ENCODE measurements at places on chromosomes 16 and 17.

DNA sequence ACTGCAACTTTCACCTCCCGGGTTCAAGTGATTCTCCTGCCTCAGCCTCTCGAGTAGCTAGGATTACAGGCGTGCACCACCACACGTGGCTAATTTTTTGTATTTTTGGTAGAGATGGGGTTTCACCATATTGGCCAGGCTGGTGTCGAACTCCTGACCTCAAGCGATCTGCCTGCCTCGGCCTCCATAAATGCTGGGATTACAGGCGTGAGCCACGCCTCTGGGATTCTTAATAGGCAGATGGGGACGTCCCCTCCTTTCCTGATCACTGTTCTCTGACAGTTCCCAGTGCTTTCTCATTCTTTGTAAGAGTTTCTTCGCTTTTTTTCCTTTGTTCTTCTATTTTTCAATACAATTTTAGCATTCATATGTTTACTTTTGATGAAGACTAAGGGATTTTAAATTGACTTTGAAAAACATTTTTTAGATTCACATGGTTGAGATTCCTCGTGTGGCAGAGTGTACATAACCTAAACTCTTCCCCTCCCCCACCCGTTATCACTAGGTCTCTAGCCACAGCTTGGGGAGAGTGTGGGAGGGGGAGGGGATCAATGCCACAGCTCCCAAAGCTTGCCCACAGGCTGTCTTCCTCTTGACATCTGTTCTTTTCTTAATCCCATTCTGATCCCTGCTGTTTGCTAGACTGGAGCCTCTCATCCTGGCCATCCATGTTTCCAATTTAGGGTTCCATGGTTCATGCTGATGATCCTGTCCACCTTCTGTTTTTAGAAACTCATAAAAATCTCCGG is 11.0 kb downstream of the ADORA2B start:
- DNase-seq, result no peak

- no peak for DNase-seq
Observed at GRCh38 chr16:66240631-66241395, 125.7 kb upstream of the CDH5 start.

- peak; percentile 33 for DNase-seq
Observed at GRCh38 chr17:35795007-35795870, at the start of gene MMP28. TSS of gene MMP28 (minus strand) at chr17:35795641. CDS start at chr17:35795377, 264 bp downstream.

DNA sequence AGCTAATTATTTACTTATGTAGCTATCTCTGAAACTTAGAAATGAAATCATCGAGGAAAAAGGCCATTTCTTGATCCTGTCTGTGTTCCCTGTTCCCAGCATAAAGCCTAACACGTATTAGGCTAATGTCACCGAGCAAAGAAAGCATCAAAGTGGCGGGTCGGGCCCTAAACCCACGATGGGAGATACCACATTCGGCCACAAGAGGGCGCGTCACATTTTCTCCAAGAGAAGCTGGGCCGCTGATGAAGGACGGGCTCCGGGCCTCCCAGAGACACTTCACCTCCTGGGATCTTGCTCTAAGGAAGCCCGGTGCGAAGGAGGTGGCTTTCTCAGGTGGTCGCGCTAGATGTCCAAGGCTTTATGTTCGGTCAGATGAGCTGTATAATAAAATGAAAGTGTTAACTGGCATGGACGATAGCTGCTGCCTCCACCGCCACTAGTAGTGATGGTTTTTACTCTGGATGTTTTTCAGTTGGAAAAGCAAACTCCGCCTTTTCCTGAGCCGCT is 853 bp upstream of the PDK2 start:
- DNase-seq, result peak; percentile 74

GRCh38 chr16:11576427-11577289 is 10.1 kb downstream of the LITAF start:
- no peak for DNase-seq

DNA sequence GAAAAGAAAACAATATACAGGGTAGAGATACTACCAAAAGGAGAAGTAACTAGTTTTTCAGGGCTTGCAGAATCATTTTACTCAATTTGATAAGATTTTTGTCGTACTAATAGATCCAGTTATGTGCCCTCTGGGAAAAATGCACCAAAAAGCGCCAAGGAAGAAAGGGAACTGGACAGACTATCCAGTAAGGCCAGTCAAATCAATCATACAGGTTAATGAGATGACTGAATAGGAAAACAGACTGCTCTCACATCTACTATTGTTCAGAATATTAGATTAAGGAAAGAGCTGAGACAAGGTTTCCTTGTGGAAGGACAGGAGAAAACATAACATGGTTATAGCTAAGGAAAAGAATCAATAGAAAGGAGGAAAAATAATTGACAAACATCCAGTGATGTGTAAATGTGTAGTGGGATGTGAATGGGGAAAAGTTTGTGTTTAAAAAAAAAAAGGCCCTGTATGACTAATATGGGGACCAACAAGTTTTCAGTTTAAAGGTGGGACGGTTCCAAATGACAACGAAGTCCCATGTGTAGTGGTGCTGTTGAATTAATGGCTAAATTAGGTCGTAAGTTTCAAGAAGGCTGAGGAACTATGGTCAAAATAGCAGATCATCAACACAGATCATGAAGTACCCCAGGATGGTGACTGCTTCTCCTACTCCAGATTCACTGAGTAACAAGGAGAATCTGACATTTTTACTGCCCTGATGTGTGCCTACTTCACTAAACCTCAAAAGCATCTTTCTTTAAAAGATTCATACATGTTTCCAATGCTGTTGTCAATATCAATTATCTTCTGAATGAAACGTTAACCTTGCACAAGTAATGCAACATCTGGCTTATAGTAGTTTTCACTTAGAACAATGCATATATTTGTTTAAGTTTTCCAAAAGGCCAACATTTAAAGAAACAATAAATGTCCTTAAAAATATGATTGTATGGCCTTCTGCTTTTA is 40.7 kb downstream of the BRIP1 start:
- DNase-seq, result no peak

- no peak for DNase-seq
Observed at GRCh38 chr17:68390888-68391545, 66.3 kb downstream of the WIPI1 start.

DNA sequence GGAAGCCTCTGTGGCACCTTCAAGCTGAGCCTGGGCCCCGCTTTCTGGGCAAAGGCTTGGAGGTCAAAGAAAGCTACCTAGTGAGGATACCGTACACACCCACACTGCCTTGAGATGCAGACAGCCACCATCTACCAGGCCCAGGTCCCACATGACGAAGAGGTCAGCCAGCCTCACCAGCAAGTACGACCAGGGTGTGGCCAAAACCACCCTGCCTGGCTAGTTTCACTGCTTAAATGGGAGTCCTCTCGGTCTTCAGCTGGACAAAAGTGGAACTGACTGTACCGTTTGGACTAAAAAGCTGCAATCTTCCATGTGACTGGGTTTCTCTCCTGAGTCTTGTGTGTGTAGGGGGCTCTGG is 21.6 kb downstream of the VASN start:
- no peak for DNase-seq

GRCh38 chr17:78434455-78435329 is 56.2 kb downstream of the PGS1 start:
- DNase-seq, result no peak

- no peak for DNase-seq
Observed at GRCh38 chr17:49108318-49108717, 24.3 kb upstream of the B4GALNT2 start.

DNA sequence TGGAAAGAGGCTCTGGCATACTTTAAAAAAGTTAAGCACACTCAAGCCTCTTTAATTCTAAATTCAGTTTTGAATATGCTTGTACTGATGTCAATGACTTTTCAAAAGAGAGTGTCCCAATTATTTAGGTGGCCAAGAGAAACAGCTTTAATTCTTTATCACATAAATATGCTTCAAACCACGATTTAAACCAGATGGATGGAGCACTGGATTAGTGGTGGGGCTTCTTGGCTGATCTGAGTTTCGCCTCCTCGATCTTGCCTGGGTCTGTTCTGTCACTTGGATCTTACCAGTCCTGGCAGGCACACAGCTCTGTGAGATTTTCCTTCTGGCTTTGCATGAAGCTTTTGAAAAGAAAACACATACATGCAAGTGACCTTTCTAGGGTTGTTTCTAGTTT is 467.8 kb downstream of the MAF start:
- no peak for DNase-seq

GRCh38 chr17:41413353-41413957 is 10.9 kb downstream of the KRT37 start:
- no peak for DNase-seq
